Activated naive CD8-positive, alpha-beta T cell treated with anti-CD3 and anti-CD28 coated beads, Interleukin-2, amount 10 ng/mL, durations not matched to agents 7 days and 5 days (primary cell): ENCODE measurements at places on chromosomes 13 and 19. TPM values are rescaled to one million over a fixed set of nuclear protein-coding genes. Genes with fewer than 3 reads are reported as not detected.
A peak's percentile ranks its signal among the peaks of the same experiment; 100 is the strongest.

DNA sequence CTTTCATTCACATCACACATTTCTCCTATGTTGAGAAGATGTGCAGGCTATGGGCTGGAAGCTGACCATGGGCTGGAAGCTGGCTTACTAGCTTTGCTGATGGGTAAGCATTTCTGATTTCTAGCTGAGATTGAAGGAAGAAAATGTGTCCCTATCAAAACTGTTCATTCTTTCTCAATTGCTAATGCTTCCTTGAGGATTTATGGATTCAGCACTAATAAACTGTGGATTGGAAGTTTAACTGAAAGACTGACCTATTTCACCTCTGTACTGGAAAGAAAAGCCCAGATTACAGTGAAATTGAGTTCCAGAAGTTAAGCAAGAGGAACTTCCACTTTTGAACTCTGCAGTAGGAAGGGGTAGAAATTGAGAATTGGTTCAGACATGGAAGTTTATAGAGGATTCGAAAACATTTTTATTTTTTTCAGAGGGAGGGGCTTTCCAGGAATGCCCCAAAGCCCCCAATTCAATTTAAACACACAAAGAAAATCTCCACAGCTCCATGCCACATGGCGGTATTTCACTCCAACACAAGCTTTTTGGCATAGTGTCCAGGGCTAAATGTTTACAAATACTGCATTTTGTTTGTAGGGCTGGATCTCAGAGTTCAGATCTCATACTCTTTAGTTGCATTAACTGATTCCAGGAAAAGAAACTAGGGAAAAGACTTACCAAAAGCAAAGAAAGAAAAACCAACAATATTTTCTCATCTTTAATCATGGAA lies 61.2 kb upstream of the ARGLU1 start:
- DNase-seq: no peak

GRCh38 chr13:23765531-23765930 lies 123.7 kb downstream of the MIPEP start:
- no peak for DNase-seq

Gene FCER2
- total RNA-seq: 0.19 TPM

DNA sequence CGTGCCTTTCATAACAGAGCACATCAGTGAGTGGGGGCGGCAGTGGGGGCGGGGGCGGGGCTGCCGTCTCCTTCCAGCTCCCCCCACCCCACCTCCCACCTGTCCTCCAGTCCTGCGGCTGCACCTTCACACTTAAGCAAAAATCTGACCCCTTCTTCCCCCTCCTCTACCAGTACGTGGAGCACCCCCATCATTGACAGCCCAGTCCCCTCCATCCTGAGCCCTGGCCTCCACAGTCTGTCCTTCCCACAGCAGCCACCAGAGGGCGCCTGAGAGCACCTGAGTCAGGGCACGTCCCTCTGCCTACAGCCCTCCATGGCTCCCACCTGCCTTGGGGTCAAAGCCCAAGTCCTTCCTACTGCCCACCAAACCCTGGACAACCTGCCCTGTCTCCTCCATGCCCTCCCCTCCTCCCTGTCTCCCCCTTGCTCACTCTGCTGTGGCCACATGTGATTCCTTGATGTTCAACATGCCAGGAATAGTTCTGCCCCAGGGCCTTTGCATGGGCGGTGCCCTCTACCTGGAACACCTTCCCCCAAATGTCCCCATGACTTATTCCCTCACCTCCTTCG lies 4.0 kb downstream of the EBI3 start:
- DNase-seq: peak; percentile 85

GRCh38 chr19:15241259-15241910 lies 9.1 kb upstream of the EPHX3 start:
- DNase-seq: no peak

GRCh38 chr19:11192957-11193939 lies 4.1 kb downstream of the KANK2 start:
- DNase-seq: no peak
